Activated CD8-positive, alpha-beta memory T cell treated with anti-CD3 and anti-CD28 coated beads for 48 hours (primary cell): ENCODE measurements at places on chromosomes 2 and 18.

GRCh38 chr2:10225291-10226037, 77.2 kb upstream of the HPCAL1 start:
- DNase-seq = no peak

GRCh38 chr2:78681386-78681785, 344.1 kb upstream of the REG3G start:
- DNase-seq = no peak

DNA sequence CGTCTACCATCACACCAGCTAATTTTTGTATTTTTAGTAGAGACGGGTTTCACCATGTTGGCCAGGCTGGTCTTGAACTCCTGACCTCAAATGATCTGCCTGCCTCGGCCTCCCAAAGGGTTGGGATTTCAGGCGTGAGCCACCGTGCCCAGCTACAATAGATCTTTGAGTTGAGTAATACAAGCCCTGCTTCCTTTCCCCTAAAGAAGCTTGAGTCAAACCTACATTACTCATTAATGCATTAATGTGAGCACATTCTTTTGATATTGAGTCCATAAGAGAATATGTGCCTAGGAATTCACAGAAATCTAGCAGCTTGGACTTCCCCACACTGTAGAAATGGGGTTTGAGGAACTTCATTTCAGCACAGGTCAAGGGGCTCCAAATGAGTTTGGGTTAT, 39.6 kb downstream of the PSMG2 start:
- DNase-seq = no peak

- no peak for DNase-seq
Measured at GRCh38 chr2:230866756-230867523, 2.2 kb downstream of the ITM2C start.

GRCh38 chr2:44744961-44745892, 196.3 kb upstream of the SIX3 start:
- no peak for DNase-seq

DNA sequence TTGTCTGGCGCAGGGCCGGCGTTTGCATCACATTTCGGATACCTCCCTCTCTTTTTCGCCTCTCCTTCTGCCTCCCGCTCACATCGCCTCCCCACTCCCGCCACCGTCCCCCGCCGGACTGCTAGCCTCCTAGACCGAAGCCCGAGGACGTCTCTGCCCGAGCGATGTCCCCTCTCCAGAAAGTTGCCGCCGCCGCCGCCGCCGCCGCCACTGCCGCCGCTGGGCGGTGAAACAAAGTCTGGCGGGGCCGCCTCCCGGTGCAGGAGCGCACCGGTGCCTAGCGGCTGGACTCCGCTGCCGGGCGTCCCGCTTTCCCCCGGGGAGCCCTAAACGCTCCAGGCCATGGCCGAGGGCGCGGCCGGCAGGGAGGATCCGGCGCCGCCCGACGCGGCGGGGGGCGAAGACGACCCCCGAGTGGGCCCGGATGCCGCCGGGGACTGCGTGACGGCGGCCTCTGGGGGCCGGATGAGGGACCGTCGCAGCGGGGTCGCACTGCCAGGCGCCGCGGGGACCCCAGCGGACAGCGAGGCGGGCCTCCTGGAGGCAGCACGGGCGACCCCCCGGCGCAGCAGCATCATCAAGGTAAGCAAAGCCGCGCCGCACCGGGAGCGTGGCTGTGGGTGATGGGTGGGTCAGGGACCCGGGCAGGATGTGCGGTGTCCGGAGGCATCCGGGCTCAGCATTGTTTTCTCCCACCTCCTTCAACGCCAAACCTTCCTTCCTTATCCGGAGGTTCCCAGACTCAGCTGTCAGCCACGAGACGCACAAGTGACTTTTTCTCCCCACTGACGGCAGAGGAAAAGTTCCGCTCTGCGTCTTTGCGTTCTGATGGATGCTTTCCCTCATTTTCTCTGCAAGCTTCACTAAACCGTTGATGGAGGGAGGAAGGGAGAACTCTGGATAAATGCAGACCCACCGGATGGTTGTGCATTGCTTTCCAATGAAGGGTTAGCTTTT, 643 bp downstream of the PLCL1 start:
- DNase-seq = peak; percentile 2

GRCh38 chr2:127044165-127044718, 62.7 kb downstream of the BIN1 start:
- DNase-seq = no peak

GRCh38 chr18:43789234-43790000, 512.1 kb upstream of the SYT4 start:
- no peak for DNase-seq

- DNase-seq = no peak
Measured at GRCh38 chr2:73933194-73933593, 6.5 kb downstream of the DGUOK start.

DNA sequence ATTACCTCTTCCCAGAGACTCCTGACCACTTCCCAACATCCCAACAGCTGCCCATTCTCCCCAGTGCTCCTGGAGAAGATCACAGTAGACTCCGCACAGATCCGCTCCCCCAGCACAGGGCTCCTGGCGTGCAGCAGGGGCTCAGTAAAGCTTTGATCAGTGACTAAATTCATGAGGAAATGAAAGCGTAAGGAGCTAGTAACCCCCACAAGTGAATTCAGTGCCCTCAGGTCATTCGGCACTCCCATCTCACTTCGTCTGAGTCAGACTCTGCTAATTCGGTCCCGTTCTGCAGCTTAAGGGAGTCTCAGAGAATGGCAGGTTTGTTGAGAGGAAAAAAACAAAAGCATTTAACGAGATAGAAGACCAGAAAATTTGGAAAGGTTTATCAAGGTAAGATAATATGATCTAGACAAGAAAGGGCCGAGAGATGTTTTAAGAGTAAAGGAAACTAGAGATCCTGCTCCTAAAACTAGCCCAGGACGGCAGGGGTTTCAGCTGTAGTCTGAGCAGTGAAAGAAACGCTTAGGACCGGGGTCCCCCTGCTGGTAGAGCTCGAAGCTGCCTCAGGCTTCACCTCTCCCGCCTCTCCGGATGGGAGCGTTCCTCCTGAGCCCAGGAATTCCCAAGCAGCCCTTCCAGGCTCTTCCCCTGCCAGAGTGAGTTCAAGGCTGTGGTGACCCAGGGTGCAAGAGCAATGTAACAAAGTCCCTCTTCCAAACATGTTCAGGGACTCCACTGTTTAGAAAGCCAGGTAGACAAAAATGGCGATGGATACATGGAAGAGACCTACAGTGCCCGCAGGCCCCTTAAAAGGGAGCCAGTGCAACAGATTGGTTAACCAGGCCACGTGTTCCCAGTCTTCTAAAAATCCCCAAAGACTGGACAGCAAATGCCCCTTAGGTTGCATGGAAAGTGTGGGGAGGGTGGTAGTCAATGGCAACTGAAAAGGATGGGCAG, 127.3 kb downstream of the DNER start:
- no peak for DNase-seq

DNA sequence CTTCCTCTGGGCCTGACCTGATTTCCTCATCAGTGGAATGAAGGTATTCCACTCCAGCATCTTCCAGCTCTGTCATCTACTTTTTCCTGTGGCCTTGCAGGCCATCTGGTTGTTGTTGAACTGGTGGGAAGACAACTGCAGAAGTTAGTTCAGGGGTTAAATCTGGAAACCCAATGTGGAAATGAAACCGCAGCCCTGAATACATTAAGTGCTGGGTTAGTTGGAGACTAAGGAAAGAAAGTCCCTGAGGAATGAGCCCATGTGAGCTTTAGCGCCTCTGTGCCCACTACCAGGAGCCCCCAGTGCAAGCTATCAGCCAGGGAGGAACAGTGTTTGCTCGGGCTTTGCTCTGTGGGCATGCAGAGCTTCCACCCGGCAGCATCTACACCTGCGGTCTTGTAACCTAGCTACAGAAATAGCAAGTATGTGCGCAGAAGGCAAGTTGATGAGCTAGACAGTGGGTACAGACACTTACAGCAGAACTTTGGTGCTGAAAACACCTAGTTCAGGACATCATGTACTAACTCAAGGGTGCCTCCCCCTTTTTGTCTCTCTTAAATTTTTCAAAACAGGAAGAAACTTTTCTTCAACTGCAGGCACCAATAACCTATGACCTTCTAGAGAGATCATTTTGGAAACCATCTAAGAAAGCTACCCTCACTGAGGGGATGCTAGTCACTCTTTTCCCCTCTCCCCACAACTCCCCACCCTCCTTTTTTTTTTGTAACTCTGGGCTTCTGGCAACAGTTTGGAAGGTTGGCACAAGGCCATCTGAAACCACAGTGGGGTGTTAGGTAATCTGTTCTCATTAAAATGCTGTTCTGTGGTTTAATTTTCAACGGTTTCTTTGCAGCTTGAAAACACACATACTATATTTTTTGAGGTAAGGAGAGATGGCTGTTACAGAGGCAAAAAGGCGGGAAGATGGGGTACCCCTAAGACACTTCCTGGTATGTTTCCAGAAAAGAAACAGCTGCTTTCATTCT, 18.3 kb upstream of the CXCR4 start:
- no peak for DNase-seq

GRCh38 chr2:3302751-3303582, 74.7 kb downstream of the EIPR1 start:
- DNase-seq = no peak

- no peak for DNase-seq
Measured at GRCh38 chr2:64192125-64192479, 47.9 kb upstream of the PELI1 start.

GRCh38 chr18:45250479-45250878, 364.8 kb upstream of the SLC14A2 start:
- no peak for DNase-seq

GRCh38 chr2:10447895-10448575, at the start of gene ODC1:
Gene ODC1 (minus strand): TSS chr2:10448327. CDS start chr2:10445032, 3,295 bp downstream.
- peak; percentile 97 for DNase-seq

DNA sequence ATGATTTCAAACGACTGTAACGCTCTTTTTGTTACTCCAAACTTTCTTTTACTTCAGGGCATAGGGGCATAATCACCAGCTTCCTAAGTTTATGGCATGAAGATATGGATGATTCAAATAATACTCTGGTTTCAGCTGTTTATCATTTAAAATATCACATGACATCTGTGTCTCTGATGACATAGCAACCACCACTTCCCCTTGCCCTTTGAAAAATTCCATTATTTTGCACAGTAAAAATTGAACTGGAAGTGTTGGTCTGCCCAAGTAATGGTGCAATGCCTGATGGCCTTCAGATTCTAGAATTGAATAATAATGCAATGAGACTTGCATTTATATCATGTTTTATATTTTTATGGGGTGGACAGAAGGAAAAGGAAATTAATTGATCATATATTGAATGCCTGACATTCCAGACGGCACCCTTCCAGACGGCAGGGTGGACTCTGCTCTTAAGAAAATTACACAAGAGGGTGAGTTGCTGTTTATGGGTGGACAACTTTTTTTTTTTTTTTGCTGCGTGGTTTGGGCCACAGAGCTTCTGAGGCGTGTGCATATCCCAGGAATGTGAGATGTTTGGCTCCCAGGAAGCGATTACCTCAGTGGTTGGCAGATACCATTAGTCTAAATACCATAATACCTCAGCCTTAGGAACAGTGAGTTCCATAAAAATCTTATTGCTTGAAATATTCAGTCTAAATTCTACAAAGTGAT, 101.7 kb upstream of the ZNF521 start:
- DNase-seq = no peak

GRCh38 chr18:57930476-57930875, 113.5 kb upstream of the NEDD4L start:
- no peak for DNase-seq

GRCh38 chr2:85309699-85310321, 18.0 kb downstream of the TGOLN2 start:
- DNase-seq = no peak

- no peak for DNase-seq
Measured at GRCh38 chr18:40751186-40751585, 1203.8 kb upstream of the PIK3C3 start.

DNA sequence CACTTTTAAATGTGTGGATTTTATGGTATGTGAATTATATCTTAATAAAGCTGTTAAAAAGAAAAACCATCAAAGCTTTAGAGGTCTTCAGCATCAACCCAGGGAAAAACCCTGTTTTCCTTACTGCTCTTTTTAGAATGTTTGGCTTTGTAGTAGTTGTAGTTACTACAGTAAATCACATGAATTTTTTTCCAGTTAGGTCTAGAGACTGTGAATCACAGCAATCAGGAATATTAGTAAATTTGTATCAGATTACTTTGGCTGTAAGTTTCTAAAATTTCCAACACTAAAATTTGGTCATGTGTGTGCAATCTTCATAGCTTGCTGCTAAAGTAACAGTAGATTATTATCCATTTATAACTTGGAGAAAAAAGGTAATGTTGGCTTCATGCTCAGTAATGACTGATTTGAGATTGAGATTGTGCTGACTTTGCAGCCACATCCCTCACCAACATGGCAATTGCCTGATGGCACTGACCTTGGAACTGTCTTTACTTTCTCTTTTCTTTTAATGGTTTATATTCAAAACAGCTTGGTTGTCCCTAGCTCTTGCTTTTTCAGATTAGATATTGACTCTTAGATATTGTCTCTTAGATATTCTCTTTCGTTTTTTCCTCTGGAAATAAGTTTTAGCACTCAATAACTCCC, 41.1 kb downstream of the LCLAT1 start:
- DNase-seq = no peak

DNA sequence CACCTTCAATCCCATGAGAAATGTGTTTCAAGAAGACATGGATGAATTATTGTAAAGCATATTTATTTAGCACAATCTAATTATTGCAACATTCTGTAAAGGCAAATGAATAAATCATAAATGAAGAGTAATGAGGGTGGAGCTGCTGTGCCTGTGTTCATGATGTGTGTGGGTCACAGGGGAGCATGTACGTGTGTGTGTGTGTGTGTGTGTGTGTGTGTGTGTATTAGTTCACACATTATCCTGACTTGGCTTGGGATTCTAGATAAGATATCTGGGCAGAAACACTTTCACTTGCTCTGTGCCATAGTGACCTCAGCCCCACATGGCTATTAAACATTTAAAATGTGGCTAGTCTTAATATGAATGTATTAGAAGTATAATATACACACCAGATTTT, 361.8 kb downstream of the ALK start:
- no peak for DNase-seq

GRCh38 chr2:112924360-112924759, 13.4 kb downstream of the IL37 start:
- no peak for DNase-seq

- DNase-seq = no peak
Measured at GRCh38 chr2:137976274-137976673, 12.0 kb downstream of the HNMT start.

DNA sequence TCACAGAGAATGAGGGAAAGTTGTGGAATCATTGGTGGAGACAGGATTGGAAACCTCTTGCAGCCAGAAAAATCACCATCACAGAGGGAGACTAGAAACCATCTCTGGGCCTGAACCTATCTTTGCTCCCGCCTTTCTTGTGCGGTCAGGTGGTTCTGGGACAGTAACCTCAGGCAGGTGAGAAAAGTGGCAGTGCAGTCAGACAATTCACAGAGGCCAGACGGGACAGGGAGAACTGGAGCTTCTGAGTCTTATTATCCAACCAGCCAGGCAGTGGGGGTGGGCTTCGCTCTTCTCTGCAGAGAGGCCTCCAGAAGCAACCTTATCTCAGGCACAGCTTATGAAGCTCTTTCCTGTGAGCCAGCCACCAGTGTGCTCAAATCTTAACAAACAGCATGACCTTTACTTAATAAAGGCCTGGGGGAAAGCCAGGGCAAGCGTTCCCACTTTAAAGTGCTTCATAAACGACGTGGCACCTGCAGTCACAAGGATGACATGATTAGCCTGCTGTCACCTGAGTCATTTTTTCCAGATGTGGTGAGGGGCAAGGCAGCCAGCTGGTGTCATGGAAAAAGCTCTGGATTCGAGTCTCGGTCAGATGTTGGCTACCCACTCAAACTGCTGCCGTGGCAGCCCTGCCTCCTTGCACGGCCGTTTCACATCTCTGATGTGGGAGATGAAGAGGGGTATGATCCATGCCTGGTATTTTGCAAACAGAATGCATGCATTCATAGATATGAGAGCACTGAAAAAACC, 109.7 kb downstream of the B3GNT2 start:
- DNase-seq = peak; percentile 58

GRCh38 chr2:12107939-12108338, 361.5 kb downstream of the LPIN1 start:
- no peak for DNase-seq
